Liver (tissue), 10 donors: ENCODE measurements at places on chromosomes 4 and X.

DNA sequence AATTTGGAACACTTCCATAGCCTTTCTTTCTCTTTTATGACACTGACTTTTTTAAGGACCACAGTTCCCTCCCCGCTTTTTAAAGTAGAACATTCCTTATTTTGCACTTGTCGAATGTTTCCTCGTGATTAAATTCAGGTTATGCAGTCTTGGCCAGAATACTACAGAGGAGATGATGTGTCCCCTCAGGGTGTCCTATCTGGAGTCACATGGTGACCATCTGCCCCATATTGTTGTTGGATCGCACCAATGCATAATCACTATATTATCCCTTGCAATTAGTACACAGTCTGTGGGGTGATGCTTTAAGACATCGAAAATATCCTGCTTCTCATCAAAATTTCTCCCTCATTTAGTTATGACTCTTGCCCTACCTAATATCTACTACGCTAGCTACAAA is 27.4 kb downstream of the WDFY3 start:
- no peak for DNase-seq

GRCh38 chr4:124934916-124935315 is 222.4 kb upstream of the ANKRD50 start:
- DNase-seq = no peak

- DNase-seq = no peak
These were observed 99.8 kb downstream of the ARHGAP10 start for GRCh38 chr4:147831551-147832171.

DNA sequence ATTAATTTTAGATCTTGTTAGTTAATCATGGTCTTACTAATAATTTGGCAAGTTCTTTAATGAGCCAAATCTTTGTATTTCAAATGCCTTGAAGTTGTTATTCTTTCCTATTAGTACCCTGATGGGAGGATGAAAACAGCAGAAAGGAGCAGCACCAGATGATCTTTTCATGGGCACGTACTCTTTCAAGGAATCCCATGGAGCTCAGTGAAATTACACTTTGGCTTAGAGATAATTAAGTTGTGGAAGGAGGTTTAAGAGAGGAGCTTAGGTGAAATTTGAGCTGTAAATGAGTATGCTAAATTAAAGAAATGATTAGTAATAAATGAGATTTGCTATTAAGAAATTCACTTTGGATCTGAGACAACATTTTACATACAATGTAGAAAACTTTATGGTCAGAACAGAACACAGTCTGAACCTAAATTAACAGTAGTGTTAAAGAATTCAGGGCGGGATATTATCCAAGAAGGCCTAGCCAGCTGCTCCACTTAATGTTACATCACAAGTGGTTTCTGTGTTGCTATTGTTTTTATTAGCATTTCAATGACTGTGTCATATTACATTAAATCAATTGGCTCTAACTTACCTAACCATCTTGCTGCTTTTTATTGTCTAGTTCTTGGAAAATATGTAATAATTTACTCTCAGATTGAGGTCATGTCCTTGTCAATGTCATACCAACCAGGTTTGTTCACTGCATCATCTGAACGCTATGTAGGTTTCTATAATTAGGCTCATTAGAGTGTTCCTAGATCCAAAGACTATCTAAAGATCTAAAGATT is 3.9 kb downstream of the MTHFD2L start:
- no peak for DNase-seq

GRCh38 chr4:82452026-82452425 is 21.6 kb downstream of the ENOPH1 start:
- DNase-seq = no peak

DNA sequence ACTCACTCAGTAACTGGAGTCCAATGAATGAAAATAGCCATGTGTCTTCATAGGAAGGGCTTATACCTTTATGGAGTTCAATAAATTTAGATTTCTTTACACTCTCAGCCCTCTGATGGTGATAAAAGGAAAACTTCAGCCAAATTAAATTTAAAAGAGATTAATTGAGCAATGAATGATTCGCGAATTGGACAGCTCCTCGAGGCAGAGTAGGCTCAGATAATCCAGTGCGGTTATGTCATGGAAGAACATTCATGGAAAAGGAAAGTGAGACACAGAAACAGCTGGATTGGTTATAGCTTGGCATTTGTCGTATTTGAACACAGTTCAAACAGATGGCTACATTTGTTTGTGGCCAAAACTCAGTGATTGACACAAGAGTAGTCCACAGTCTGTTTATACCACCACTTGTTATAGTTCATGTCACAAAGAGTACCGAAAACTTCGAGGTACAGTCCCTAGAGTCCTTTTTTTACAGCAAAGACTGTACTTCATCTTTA is 54.6 kb upstream of the TACR3 start:
- no peak for DNase-seq

- no peak for DNase-seq
These were observed 10.3 kb upstream of the ATP10D start for GRCh38 chr4:47474799-47475198.

GRCh38 chr4:76091052-76091451 is 16.5 kb downstream of the ART3 start:
- DNase-seq = no peak

- DNase-seq = no peak
These were observed 437 bp upstream of the CPE start for GRCh38 chr4:165378398-165378744.

- no peak for DNase-seq
These were observed 597.6 kb upstream of the MAGEB2 start for GRCh38 chrX:29617725-29618124.

DNA sequence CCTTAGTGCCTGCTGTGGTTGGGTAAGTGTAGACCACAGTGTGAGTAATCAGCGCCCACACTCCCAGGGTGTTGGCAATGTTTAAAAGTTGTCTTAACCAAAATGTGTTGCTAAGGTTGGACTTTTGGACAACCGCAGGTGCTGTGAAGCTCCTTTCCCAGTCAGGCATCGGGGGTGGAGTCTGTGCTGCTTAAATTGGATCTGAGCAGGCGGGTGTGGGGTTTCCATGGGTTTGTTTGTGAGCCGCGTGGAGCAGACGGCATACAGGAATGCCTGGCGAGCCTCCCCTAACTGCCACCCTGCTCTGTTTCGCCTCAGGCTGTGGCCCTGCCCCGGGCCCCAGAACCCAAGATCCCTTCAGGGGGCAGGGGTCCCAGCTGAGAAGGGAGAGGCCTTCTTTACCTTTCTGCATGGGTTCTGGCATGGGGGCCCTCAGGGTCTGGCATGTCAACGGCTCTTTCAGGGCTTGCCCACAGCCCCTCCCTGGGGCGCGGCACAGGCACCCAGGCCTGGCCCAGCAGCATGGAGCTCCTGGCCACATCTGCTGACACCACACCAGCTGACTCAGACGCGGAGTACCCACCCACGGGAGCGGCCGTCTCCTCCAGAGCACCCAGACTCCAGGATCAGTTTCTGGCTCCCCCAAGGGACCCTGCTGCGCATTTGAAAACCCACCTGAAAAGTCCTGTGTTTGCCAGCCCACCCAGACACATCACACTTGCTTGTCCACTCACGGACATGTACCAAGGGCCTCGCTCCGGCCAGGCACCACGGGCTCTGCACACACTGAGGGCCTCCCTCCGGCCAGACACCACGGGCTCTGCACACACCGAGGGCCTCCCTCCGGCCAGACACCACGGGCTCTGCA is 5.1 kb upstream of the SPON2 start:
- DNase-seq = no peak

- DNase-seq = no peak
These were observed 317.5 kb downstream of the DHRSX start for GRCh38 chrX:2183193-2183725.

DNA sequence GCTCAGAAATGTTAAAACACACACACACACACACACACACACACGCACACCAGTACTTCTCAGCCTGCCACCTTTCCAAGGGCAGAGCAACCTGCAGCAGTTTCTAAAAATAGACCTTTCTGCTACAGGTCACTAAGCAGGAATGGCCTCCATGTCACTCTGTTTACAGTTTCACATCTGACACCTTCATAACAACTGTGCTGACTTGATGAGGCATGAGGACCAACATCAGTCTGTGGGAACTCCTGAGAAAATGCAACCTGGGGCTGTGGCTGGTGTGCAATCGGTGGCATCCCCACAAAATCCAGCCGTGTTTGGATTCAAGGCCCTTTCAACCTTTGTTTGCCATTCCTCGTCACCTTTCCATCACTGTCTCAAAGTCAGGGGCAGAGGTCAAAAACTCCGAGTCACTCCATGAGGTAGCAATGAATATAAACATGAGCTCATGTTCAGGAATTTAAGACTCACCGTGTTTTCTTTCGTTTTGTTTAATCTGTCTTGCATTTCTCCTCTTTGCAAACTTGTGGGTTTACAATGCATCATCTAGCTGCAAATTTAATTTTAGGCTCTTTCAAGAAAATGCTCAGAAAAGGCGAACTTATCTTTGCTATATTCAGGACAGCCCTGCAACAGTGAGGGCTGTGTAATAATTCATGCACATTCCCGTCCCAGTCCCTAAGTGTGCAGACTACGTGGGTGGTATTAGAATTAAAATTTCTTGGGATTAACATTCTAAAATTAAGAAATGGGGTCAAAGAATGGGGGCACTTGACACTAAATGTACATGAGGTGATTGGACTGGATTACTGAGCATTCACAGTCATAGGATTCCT is 135.3 kb downstream of the SHROOM3 start:
- peak; percentile 46 for DNase-seq

DNA sequence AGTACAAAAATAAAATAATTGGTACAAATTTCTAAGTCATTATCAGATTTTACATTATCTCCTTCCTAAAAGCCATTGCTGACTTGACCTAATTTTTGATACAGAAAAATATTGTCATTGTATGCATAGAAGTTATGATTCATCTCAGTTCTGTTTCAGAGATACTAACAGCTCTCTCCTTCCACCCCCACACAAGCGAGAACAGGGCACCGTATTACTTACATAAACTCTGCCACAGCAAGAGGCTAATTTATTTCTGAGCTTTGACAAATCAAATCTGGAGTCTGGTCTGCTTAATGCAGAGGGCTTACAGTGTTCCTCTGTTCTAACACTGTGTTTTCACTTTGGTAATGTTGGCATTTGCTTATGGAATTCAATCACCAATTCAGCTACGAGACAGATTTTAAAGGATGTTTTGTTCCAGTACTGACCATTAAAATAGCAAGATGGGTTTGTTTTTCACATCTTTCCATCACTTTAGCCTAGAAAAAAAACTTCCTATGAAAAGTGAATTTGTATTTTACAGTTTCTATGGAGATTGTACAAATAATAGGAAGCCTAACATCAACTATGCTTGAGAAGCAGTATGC is 181.8 kb downstream of the USP46 start:
- DNase-seq = no peak

DNA sequence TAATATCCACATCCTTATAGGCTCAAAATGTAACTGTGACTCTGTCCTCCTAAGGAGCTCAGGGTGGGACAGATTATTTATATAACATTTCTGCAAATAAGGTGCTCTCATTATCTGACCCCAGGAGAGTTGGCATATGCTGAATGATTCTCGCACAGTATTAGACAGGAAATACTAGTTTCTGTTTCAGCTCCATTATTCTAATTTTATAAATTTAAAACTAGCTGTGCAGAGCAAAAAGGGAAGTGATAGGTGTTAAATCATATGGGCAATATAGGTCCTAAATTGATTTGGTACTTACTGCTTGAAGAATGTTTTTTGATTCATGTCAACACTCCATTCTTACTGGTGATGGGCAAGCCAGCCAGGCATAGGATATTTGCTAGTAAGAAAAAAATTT is 141.5 kb downstream of the GLRA2 start:
- DNase-seq = no peak

DNA sequence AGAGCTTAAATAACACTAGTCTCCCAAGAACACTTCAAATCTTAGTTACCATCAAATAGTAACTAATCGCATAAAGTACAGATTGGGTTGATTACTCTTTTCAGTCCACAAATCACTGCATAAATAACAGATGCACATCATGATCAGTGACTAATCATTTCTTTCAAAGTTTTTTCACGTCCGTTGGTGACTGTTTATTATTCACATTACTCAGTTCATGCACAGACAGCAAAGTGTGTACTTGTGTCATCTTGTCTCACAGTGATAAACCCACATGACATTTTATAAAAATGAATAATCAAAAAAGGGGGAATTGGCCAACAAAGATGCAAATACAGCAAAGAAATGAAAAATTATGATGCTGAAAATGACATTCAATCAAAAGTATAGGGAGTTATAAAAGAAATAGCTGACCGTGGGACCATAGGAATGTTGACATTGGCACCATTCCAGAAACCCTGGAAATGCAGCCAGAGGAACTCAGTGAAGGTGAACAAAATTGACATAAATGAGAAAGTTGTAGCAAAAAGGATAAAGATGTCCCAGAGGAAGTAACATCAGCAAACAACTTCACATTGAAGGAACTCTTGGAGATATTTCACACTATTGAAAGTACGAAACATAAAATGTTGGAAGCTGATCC is 161.5 kb downstream of the SOX3 start:
- no peak for DNase-seq

DNA sequence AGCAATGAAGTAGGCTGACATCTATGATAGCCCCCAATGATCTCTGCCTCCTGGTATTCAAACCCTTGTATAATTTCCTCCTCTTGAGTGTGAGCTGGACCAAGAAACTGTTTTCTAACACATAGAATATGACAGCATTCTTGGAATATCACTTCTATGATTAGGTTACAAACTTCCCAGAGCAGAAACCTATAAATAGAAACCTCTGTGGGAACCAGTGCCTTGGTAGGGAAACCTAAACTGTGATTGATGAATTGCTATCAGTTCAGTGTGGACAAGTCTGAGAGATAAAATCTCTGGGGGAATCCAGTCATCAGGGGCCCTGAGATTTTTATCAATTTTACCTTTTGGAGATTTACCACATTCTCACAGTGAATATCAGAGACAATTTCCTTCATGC is 756.5 kb upstream of the AGA start:
- DNase-seq = no peak

DNA sequence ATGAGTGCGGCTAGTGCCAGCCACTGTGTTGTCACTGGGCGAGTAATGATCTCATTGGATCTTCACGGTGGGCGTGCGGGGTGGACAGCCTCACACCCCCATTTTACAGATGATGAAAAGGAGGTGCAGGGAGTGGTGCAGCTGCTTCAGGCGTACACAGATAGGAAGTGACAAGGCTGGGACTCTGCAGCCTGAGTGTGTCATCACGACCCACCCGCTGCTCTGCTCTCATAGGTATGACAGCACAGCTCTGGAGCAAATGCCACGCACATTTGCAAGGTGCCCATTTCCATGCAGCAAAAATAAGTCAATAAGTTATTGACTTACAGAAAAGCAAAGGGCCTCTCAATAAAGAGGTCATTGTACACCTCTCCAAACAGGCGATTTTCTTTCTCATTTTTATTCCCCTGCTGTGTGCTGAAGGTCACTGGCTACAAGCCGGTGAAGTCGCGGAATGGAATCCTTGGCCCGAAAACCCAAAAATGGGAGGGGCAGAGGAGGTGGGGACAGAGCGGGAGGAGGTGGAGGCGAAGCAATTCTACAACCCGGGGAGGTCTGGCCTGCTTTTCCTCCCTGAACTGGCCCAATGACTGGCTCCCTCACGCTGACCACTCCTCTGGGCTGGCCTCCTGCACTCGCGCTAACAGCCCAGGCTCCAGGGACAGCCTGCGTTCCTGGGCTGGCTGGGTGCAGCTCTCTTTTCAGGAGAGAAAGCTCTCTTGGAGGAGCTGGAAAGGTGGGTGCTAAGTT is at the start of gene SOD3:
Gene SOD3 (plus strand): TSS at position 658 of the 750 bp plus-strand sequence. CDS start 3,949 bp downstream, outside the sequence.
- DNase-seq = no peak
